ENCODE measurements at places on chromosomes 6 and 20. TPM values are rescaled to one million over a fixed set of nuclear protein-coding genes. Genes with fewer than 3 reads are reported as not detected.

DNA sequence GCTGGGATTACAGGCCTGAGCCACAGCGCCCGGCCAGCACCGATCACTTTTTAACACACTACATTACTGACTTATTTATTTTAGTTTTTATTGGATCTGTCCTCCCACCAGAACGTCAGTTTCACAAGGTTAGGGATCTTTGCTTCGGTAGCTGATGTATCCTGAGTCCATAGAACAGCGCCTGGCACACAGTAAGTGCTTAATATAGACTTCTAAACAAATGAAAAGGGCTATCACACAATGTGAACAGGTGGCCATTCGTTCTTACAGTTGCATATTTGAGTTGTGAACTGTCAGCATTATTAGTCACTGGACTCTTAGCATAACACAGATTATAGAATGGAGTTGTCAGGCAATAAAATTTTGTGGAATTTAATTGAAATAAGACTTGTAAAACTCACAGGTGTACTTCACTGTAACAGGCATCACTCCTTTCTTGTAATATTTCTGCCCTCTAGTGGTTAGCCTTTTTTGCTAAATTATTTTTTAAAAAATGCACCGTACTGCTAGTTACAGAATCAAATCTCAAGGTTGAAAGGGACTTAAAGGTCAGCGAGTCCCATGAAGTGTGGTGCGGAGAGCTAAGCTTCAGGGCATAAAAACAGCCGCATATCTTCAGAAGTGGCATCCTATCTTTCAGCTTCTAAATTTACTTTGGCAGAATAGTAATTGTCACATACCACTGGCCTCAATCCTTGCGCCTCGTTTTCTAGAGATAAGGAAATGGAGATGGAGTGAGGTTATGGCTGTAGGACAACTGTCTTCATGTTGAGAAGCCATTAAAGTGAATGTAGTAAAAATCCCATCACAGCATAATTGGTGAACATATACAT lies 3.4 kb upstream of the TBC1D7 start:
- DNase-seq = no peak

- no peak for DNase-seq
These were observed at the start of gene PBOV1 for GRCh38 chr6:138218449-138218848. Gene PBOV1 (minus strand): TSS chr6:138218491. CDS start chr6:138218395, 96 bp downstream.

GRCh38 chr6:169132352-169132940 lies 121.2 kb downstream of the THBS2 start:
- DNase-seq = no peak

- DNase-seq = no peak
These were observed 16.3 kb downstream of the TXLNB start for GRCh38 chr6:139275279-139276055.

The TMEM63B gene
- total RNA-seq = 19.3 TPM

DNA sequence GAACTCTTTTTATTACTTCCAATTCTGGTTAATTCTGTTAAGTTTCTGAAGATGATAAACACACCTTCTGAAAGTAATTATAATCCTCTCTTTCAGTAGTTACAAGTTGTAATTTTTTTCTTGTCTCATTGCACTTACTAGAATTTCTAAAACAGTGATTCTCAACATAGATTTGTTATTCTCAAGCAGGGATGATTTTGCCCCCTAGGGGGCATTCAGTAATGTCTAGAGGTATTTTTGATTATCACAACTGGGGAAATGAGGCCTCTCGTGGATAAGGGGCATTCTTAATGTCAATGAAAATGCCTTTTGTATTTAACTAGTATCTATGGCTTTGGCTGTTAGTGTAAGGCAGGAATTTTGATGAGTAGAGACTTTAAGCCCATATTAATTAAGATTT lies 39.4 kb upstream of the MAFB start:
- no peak for DNase-seq

GRCh38 chr6:159931846-159932245 lies 37.0 kb upstream of the IGF2R start:
- no peak for DNase-seq

GRCh38 chr6:21348504-21349195 lies 244.9 kb upstream of the SOX4 start:
- no peak for DNase-seq

DNA sequence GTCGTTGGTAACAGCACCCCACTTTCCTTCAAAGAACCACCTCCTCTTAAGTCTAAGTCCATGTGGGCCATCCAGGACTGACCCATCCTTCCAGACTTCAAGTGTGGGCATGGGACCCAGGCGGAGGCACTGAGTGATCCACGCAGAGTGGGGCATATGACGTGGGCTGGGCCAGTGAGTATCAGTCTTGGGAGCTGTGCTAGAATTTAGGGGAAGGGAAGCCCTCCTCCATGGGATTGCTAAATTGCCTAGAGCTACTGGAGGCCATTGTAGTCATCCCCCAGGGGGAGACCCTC lies 35.3 kb upstream of the KCNB1 start:
- DNase-seq = no peak

GRCh38 chr6:35727231-35727934 lies 9.4 kb upstream of the ARMC12 start:
- no peak for DNase-seq

The BPIFA1 gene
- not detected for total RNA-seq

The KCNB1 gene
- total RNA-seq = 0.13 TPM

- no peak for DNase-seq
These were observed 105.9 kb downstream of the MAN1A1 start for GRCh38 chr6:119243657-119244056.

- peak; percentile 63 for DNase-seq
These were observed 511.8 kb upstream of the ZNF337 start for GRCh38 chr20:26208296-26209091.
